ENCODE measurements at places on chromosomes 13 and 19. TPM values are rescaled to one million over a fixed set of nuclear protein-coding genes. Genes with fewer than 3 reads are reported as not detected.

- DNase-seq, result no peak
Observed at GRCh38 chr19:22600690-22601648, 33.2 kb upstream of the ZNF492 start.

GRCh38 chr13:98976941-98977340 lies 923 bp downstream of the DOCK9 start:
- DNase-seq, result no peak

DNA sequence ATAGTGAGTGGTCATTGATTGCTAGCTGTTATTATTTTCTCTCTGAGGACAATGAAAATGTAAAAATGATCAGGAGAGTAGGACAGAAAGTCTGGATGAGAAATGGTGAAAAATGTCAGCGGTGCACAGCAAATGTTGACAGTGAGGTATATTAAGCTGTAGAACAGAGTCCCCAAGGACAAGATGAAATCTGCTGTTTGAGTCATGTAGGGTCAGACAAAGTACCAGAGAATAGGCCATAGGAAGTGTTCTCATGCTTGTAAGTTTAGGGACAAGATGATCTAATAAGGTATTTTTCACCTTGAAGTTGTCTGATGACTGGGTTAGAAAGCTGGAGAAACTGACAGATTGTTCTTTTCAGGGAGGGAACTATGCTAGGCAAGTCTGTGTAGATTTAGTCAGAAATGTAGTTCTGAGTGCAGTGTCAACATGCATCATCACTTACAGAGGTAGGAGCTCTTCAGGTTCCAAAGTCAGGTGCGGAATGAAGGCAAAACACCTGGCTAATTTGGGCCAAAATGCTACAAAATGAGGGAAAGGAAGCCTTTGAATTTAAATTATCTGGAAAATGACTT lies 369.3 kb downstream of the DLEU7 start:
- DNase-seq, result no peak

GRCh38 chr13:113050734-113051431 lies 54.7 kb upstream of the F7 start:
- no peak for DNase-seq

Gene FARP1
- total RNA-seq, result 0.40 TPM

Gene CYP4F12
- total RNA-seq, result not detected

Gene NXNL1
- total RNA-seq, result not detected
